ENCODE measurements at places on chromosomes 4 and X.

GRCh38 chrX:79089896-79090584 is 54.4 kb upstream of the GPR174 start:
- no peak for DNase-seq

- no peak for DNase-seq
Observed at GRCh38 chrX:120331116-120331515, 19.9 kb upstream of the TMEM255A start.

- peak; percentile 1 for DNase-seq
Observed at GRCh38 chrX:138026211-138026610, 460.3 kb downstream of the ZIC3 start.

GRCh38 chr4:24117975-24118374 is 228.1 kb upstream of the PPARGC1A start:
- DNase-seq = no peak

DNA sequence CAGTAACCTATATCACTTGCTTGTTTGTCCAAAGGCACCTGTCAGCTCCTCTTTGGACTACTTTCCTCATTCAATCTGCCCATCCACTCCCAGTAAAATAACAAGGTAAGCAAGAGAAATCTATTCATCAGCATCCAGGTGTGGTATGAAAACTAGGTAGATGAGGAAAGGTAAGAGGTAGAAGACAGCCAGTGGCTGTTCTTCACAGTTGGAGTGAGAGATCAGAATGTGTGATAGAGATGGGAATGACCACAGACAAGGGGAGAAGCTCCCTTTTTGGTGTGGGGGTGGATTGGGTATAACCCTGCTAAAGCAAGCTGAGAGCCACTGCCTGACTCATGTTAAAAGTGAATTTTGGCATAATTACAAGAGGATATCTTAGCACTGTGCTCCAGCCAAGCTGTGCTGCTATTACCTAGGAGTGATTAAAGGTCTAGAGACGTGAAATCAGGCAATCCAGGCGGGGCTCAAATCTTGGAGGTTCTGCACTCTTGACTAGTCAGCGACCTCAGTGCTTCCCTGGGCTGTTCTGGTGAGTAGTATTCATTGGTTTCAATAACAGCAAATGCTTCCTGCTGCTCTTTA is 28.1 kb upstream of the RASL11B start:
- DNase-seq = no peak

GRCh38 chr4:154014407-154015321 is 225.8 kb upstream of the SFRP2 start:
- DNase-seq = no peak
